Smooth muscle cell of the umbilical artery (primary cell): ENCODE measurements at places on chromosomes 1 and 21. TPM values are rescaled to one million over a fixed set of nuclear protein-coding genes. Genes with fewer than 3 reads are reported as not detected.

Gene KIF14
- 0.89 and 8.8 TPM in 2 replicates for total RNA-seq

Gene VAMP3
- 78.4 and 133 TPM in 2 replicates for total RNA-seq

Gene KRTAP7-1
- total RNA-seq: not detected in 2 replicates

Gene LCE1C
- not detected in 2 replicates for total RNA-seq

Gene F3
- 62.7 and 94.4 TPM in 2 replicates for total RNA-seq

Gene CDCA8
- 0.30 and 7.3 TPM in 2 replicates for total RNA-seq

Gene MAEL
- total RNA-seq: not detected in 2 replicates

Gene CKS1B
- 30.3 and 48.5 TPM in 2 replicates for total RNA-seq

Gene DNAH14
- 26.1 and 27.2 TPM in 2 replicates for total RNA-seq

Gene CELA3A
- not detected in 2 replicates for total RNA-seq

Gene NTRK1
- not detected in 2 replicates for total RNA-seq

Gene CYP4Z1
- not detected in 2 replicates for total RNA-seq

Gene IGSF5
- total RNA-seq: 0.59 TPM in 1 of 2 replicates, not detected in the other

Gene PCAT6
- 0.78 and 0.89 TPM in 2 replicates for total RNA-seq

Gene GJA5
- total RNA-seq: 0.42 and 0.59 TPM in 2 replicates

Gene ANKRD65
- 0.18 and 0.30 TPM in 2 replicates for total RNA-seq

Gene ALG14
- 0.69 and 1.8 TPM in 2 replicates for total RNA-seq
